ENCODE measurements at places on chromosomes 4 and X.

DNA sequence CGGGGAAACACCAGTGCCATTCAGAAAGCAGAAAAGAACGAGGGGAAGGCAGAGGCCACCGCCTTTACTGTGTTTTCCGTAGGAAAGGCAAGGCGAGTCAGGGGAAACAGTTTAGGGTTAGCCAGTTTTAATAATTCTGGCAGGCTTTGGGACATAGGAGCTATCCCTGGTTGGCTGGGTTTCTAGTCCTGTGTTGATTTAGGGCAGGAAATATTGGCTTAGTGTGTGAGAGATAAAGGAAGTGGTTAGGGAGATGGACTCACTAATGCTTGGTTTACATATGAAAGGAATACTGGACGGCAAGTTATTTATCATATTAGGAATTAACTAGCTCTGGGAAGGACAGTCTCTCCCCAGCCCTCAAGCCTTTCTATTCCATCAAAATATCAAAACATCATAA lies 53.1 kb downstream of the SYNPO2 start:
- peak; percentile 81 for DNase-seq

DNA sequence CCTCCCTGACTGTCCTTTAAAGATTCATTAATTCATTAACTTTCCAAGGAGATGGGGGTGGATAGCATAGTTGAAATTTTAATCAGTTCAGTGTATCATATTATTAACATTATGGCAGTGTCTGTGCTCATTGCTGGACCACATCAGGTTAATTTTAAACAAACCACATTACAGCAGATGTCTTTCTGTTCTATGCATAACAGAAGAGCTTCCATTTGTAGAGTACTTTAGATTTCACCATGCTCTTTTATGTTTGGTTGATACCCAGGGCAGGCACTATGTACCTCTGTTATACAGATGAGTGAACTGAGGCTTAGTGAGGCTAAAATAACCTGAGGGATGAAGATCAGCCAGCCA lies 41.1 kb downstream of the AFF2 start:
- no peak for DNase-seq

GRCh38 chrX:47608130-47608810 lies 11.4 kb downstream of the SYN1 start:
- no peak for DNase-seq

DNA sequence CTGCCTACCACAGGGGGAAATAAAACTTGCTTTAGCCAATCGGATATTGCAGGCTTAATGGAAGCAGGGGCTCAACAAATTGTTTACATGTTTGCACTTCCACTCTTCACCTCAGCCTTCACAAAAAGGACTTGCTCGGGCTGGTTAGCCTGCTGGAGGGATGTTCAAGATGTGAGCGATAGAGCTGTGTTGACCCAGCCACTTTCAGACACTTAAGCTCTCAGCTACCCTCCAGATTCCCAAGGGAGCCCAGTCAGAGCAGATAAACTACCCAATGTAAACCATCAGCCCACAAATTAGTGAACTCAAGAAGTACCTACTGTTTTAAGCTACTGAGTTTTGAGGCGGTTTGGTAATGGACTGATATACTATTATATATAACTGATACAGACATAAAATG lies 508.4 kb upstream of the FTHL17 start:
- peak; percentile 35 for DNase-seq

DNA sequence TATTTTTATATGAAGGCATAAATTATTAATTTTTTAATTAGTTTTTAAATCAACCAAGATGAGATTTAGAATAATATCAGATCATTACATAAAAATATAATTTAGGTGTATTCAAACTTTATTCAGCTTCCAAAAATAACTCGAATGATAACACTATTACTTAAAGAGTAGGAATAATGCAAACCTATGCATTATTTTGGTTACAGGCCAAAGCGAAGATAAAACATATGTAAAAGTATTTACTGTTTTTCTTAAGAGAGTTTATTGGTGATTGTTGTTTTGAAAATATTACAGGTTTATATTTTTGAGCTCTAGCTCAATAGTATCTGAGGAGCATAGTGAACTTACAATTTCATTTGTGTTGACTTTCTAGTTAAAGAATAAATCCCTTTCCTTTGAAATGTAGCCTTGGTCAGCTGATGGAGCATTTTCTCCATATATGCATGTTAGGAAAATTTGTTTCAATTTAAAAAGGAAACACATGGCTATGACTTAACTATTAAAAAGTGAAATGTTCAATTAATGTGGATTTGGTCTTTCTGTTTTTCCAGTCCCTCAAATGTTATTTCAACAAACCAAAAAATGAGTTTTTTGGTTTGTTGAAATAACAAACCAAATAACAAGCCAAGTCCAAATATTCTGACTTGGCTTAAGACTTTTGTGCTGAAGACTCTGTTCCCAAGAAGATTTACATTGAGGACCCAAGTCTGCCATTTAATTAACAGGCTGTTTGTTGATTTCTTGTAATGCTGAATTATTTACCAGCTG lies 346.9 kb downstream of the ARHGAP24 start:
- peak; percentile 26 for DNase-seq

Data from EH (cell line).